ENCODE measurements at places on chromosomes 7 and 10.

DNA sequence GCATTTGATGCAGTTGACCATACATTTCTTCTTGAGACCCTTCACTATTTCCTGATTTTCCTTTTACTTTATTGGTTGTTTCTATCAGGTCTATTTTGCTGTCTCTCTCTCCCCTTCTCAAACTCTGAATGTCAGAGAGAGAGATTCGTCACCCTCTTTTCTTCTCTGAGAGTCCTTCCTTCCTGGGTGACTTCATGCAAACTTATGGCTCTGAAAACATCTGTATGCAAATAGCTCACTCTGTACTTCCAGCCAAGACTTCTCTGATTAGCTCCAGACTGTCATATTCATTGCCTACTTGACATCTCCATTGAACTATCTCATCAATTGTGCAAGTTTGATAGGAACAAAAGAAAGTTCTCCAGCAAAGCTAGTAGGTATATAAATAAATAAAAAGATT is 191.7 kb upstream of the KLF6 start:
- no peak for DNase-seq

DNA sequence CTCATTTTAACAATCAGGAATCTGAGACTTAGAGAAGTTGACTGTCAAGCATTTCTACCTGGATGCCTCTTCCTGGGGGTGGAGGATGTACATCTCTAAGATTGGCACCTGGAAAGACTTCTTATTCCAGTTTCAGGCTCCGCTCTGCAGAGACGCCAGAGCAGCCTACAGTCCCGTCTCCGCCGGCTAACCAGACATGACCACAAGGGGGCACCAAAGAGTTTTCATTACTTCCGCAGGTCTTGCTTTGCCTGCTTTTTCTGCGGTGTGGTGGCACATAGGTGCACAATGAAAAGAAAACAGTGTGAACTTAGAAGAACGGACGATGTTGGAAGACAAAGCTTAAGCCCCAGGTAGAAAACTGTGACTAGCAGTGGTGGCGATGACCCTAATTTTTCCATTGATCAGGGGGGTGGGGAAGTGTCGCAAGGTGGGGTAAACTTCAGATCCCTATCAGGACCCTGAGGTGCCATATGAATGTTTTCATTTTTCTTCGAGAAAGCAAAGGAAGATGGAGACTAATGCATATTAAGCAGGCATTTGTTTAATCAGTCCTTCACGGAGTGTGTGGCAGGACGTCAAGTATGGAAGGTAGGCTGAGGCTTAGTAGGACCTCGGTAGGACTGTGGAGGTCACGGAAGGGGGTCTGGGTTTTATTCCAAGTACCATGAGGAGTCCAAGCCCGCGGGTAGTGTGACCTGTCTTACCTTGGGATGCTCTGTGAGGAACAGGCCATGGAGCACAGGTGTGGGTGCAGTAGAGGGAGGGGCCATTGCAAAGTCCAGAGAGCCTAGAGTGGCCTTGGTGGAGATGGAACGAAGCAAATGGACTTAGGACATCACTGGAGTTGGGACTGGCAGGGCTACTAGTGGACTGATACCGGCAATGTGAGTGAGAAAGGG is 60.1 kb upstream of the SORCS3 start:
- peak; percentile 71 for DNase-seq

- no peak for DNase-seq
Observed at GRCh38 chr10:93601774-93602162, 733 bp upstream of the RBP4 start.

- DNase-seq, result no peak
Observed at GRCh38 chr10:113177156-113177935, 227.3 kb downstream of the TCF7L2 start.

GRCh38 chr10:33600381-33600780 is 265.9 kb upstream of the NRP1 start:
- peak; percentile 41 for DNase-seq

DNA sequence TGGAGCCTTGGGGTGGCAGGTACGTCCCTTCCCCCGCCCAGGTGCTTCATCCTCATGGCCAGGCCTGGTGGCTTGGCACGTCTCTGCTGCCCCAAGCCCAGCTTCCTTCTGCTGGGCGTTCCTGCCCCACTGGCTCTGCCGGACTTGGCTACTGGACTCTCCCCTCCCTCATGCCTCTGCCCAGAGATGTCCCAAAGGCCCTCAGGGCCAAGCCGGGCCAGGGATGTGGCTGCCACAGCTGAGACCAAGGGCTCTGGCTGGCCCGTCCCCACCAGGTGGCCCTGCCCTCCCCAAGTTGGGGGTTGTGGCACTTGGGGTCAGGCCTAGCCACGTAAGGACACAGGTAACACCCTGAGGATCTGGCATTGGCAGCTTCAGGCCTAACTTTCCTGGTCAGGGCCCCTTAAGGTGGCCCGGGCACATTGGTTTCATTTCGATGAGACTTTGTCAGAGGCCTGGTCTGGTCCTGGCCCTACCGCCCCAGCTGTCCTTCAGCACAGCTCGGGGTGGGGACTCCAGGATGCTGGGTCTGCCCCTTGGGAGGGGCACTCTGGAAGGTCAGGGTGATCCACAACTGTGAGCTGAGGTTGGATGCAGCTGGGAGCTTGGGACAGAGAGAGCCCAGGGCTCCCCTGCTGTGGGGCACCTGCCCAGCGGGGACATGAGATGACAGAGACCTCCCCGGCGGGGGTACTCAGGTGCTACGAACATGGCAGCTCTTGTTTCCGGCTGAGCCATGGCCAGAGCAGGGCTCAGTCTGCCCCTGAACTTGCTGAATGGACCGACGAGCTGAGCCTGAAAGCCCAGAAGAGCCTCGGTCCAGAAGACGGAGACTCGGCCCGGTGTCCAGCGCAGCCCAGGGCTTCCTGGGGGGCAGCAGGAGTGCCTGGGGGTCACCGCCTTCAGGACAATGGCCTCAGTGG is 2.9 kb downstream of the BHLHA15 start:
- DNase-seq, result no peak

DNA sequence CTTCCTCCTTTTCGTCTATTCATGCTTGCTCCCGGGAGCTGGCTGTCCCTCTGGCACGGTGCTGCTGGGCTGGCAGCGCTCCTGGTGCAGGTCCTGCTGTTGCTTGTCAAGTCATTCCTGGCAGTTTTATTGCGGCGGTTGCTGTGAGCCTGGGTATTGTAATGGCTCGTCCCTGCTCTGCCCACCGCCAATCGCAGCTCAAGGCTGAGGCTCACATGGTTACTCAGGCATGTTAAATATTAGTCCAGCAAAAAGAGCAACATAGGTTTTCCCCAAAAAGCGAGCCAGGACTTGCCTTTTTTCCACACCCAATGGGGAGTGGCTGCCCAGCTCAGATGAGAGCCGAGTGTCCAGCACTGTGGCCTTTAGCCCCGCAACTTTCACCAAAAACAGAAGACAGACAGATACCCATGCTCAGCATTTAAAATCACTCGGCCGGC is 492.9 kb upstream of the FOXK1 start:
- DNase-seq, result no peak

Data from NCI-H226 (cell line).